ENCODE measurements at places on chromosomes 4 and X. TPM values are rescaled to one million over a fixed set of nuclear protein-coding genes. Genes with fewer than 3 reads are reported as not detected.

The FOXP3 gene
- total RNA-seq, result not detected

The CLOCK gene
- total RNA-seq, result 16.7 TPM

The TMEM156 gene
- 14.4 TPM for total RNA-seq

The MTNR1A gene
- not detected for total RNA-seq

The PCDH10 gene
- total RNA-seq, result 15.1 TPM

The F11 gene
- not detected for total RNA-seq

The CENPI gene
- 9.5 TPM for total RNA-seq

The DGAT2L6 gene
- total RNA-seq, result not detected

The MAGEB10 gene
- not detected for total RNA-seq

The VSIG1 gene
- total RNA-seq, result 0.72 TPM

The EMCN gene
- 40.8 TPM for total RNA-seq

The DGKK gene
- not detected for total RNA-seq

The SHROOM2 gene
- 5.7 TPM for total RNA-seq

The SPANXD gene
- total RNA-seq, result not detected

The WDR17 gene
- under 0.01 TPM for total RNA-seq

The ASB9 gene
- 7.6 TPM for total RNA-seq

The PLCXD1 gene
- 9.2 TPM for total RNA-seq

The GPRIN3 gene
- 3.2 TPM for total RNA-seq

The CHRDL1 gene
- total RNA-seq, result not detected

The ANK2 gene
- 1.5 TPM for total RNA-seq

The SLITRK4 gene
- 3.6 TPM for total RNA-seq

The CTAG1B gene
- total RNA-seq, result not detected

The JAKMIP1 gene
- not detected for total RNA-seq

The RCHY1 gene
- total RNA-seq, result 33.9 TPM

The AMER1 gene
- 2.0 TPM for total RNA-seq

The SPINK2 gene
- not detected for total RNA-seq

The ART3 gene
- total RNA-seq, result under 0.01 TPM

The CFAP99 gene
- under 0.01 TPM for total RNA-seq

Data from endothelial cell of coronary artery (primary cell).